ENCODE measurements at places on chromosomes 2 and 18.

DNA sequence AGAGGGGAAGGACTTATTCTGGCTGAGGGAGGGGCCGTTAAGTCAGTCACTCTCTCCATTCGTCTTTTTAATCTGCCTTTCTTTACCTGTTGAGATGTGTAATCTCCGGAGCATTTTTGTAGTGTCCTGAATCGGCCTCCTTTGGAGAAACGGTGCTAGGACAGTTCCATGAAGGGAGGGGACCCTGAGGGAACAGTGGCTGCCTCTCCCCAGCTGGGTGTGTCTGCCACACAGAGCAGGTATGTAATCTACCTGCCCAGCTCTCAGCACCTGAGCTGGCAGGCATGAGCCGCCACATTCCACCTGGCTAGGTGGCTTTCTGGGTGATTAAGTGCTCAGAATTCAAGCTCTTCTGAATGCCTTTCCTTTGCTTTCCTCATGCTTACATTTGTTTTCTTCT lies 131.2 kb downstream of the WDSUB1 start:
- DNase-seq: no peak

- no peak for DNase-seq
Measured at GRCh38 chr2:117707874-117708273, 106.6 kb upstream of the DDX18 start.

GRCh38 chr2:224165901-224166319 lies 126.8 kb upstream of the SERPINE2 start:
- no peak for DNase-seq

GRCh38 chr2:45724335-45724734 lies 72.9 kb downstream of the PRKCE start:
- no peak for DNase-seq

GRCh38 chr2:231925303-231926179 lies 655 bp downstream of the NPPC start:
- DNase-seq: peak; percentile 60

DNA sequence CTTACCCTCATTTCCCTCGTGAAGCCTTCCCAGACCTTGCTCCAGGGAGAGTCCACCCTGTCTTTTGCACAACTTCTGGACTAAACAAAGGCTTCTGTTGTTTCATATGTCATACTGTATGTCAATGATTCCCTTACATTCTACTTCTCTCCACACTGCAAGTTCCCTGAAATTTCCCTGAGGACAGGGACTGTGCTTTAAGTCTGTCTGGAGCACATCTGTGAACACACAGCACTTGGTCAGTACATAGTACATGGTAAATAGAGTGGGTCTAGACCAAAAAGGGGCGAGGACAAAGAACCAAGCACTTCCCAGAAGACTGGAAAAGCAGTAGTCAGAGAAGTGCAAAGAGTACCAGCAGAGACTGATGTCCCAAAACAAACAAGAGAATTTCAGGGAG lies 23.7 kb upstream of the IMPA2 start:
- DNase-seq: no peak

- DNase-seq: no peak
Measured at GRCh38 chr2:155687181-155687580, 645.3 kb downstream of the NR4A2 start.

GRCh38 chr2:114728372-114728771 lies 285.9 kb downstream of the DPP10 start:
- no peak for DNase-seq

DNA sequence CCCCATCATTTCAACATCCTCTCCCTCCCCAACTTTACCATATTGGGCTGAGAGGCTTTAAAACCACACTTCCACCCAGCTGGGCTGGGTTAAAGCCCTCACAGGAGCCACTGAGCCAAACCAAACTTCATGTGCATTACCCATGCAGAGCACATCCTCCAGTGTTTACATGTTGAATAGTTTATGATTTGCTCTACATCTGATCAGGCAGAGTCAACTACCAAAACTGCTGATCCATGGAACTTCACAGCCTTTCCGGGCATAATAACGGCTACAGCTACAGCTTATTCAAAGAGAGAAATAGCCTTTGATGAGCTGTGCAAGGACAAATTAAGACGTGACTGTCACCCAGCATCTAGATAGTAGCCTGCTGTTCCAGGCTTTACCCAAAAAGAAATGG lies 39.0 kb downstream of the MAIP1 start:
- no peak for DNase-seq

DNA sequence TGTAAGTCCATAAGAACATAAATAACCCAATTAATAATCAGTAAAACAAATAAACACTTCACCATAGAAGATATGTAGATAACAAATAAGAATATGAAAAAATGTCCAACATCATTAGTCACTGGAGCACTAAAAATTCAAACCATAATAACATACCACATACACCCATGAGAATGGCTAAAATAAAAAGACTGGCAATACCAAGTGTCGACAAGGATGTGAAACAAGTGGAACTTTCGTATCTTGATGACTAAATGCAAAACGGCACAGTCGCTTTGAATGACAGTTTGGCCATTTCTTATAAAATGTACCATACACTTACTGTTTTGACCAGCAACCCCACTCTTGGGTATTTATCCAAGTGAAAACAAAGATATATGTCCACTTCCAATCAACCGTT lies 26.8 kb downstream of the ANKMY1 start:
- no peak for DNase-seq

DNA sequence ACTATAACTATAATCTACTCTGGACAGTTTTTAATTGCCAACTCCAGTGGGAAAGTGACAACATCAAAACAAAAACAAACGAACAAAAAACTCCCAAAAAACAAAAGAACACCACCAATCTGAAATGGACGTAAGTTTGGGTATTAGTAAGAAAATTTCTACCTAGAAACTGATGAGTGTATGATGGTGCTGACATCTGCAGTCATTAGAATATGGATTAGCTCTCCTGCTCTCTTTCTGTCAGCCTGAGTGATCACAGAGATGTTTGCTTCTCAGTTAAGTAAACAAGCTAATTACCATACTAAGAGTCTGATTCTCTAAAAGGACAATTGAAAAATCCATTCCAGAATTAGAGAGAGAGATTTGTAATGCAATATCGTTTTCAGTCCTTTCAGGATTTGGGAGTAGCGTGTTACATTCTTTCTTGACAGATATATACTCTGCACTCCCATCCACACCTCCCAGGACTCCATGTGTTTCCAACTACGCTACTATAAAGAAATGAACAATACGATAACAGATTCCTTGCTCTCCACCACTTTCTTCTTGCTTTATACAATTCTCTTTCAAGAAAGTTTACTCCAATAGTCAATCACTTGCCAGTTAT lies 1347.4 kb upstream of the PIK3C3 start:
- DNase-seq: no peak

DNA sequence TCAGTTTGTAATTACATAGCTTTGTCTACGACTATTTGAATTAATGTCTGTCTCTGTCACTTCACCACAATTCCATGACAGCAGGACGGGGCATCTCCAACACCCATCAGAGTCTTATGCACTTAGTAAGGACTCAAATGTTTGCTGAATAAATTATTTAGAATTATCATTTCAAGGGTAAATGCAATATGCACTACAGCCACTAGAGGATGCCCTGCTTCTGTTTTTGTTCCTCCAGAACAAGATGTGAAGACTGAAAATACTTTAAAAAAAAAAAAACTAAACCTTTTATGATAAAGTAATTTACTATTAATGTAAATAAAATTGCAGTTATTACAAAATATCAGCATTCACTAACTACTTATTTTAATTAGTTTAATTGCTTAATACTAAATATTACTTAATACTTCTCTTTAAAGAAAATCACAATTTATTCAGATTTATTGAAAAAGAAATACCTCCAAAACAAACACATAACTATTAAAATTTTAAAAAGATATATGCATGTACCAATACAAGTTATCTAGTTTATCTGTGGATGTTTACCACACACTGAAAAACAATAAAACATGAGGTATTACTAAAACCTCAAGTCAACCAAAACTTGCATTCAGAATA lies 3.2 kb downstream of the PIGN start:
- peak; percentile 10 for DNase-seq

DNA sequence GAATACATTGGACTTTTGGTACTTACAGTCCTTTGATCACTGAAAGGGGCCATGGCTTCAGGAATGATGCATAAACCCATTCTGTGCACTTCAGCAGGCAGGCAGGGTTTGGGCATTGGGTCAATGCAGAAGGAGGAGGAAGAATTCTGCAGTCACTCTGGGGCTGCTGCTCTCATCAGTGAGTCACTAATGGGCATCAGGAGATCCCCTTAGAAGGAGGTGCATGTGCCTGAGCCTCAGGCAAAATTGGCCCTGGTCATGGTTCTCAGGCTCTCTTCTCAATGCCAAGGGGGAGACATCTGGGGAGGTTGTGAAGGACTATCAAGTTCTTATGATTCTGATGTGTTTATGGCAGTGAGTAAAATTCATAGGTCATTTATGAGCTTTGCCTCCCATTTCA lies 52.0 kb upstream of the TNP1 start:
- DNase-seq: no peak

DNA sequence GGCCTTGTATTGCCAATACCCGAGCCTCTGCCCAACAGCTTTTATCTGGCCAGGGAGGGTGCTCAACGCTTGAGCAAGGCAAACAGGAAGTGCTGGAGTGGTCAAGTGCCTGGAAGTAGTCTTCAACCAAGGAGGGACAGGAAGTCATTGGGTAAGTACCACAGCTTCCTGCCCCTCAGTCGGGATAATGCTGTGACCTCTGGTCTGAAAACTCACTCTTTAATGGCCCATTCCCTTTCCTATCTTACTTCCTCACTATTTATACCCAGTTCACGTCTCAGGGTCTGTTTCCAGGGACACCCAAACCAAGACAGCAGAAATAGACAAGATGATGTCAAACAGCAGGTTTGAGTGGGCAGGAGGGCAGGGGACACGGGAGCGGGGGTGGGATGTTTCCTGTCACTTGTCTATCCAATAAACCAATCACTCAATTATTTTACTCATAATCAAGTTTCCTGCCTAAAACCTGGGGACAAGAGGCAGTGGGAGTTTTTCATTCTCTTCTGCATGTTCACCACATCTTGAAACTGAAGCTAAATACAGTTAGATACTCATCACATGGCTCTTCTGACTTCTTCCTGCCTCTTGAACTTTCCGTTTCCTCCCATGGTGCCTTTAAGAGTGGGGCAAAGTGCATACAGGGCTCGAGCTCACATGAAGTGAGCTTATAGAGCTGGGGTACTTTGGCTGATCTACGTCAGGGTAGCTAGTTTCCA lies 68.9 kb upstream of the CAB39 start:
- no peak for DNase-seq

GRCh38 chr2:233079473-233079877 lies 19.3 kb downstream of the INPP5D start:
- DNase-seq: no peak

DNA sequence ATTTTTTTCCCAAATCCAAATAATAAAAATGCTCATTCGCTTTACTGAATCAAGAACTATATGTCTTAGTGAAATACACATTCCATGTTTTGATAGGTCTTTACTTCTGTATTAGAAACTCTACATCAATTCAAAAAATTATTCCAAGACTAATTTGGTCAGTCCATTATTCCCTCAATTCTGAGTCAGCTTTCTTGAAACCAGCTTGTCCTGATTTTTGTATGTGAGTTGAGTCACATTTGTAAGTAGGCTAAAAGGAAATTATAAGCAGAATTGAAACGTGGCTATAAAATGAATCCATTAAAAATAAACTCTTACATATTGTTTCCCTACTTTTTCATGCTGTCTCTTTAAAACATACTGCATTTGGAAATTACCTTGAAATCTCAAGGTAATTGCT lies 113.0 kb downstream of the DNER start:
- no peak for DNase-seq

- no peak for DNase-seq
Measured at GRCh38 chr2:196268538-196269338, 97.4 kb upstream of the STK17B start.

DNA sequence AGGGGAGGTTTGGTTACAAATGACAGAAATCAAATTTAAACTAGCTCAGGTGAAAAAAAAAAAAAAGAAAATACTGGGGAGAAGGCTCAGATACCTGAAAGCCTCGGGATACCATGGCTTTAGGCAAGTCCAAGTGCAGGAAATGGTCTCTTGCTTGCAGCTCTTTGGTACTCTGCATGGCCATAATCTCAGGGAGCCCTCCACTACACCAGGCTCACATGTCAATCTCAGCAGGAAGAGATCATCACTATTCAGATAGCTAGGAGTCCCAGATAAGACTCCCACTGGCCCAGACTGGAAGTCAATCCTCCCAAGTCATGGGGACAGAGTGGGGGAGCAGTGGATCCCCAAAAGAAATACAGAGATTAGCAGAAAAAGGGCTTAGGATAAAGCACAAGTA lies 64.8 kb upstream of the RALBP1 start:
- DNase-seq: no peak

GRCh38 chr2:1613078-1613445 lies 131.3 kb downstream of the PXDN start:
- DNase-seq: no peak

DNA sequence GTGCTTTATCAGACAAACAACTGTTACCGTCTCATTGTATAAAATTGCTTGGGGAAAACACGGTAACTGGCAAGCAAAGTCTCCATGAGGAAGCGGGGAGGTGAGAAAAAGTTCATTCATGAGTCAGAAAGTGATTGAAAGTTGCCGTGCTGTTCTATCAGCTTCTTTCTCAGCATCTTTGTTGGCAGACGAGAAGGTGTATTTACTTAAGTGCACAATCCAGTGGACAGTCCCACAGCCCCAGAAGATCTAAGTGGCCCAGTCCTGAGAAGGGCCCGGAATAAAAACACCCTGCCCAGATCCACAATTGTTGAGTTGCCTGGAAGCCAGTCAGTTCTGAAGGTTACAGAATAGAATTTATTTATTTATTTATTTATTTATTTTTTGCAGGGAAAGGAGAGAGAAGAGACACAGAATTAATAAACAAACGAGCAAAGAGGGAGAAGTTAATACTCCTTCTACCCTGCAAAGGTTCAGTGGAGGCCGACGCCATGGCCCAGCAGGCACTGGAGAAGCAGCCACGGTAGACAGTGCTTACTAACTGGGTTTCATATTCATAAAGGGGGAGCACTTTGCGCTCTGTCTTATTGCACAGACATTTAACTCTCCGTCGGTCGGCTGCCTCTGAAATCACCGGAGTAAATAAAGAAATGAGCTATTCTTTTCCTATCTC lies 676.0 kb upstream of the SALL3 start:
- DNase-seq: no peak

- DNase-seq: no peak
Measured at GRCh38 chr2:172777431-172777830, 41.8 kb downstream of the RAPGEF4 start.

DNA sequence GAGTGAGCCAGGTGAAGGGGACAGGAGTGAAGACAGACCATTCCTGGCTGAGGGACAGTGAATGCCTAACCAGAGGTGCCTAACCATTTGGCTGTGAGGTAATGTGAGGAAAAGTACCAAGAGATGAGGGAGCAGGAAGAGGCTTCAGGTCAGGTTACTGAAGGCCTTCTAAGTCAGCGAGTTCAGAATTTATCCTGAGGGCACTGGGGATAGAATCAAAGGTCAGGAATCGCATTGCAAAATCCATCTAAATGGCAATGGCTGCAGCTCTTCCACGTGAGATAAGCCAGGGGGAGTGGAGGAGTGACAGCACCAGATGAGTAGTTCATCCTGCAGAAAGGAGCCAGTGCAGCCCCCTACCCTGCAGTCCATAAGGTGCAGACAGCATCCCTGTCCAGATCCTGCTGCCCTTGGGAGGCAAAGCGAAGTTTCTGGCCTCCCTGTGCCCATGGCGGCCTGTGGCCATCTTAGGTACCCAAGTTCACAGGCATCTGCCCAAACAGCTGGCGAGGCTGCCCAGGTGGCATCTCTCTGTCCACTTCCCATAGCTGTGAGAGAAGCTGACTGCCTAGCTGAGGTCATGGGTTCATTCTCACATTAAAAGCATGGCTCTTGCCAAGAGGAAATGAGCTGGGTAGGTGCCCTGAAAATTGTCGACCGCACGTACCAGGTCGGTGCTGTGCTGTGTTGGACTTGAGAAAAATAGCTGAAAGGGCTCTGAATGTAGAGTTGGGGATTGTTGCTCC lies 49.5 kb downstream of the CYP27C1 start:
- no peak for DNase-seq
